ENCODE measurements at places on chromosomes 13 and 19.

DNA sequence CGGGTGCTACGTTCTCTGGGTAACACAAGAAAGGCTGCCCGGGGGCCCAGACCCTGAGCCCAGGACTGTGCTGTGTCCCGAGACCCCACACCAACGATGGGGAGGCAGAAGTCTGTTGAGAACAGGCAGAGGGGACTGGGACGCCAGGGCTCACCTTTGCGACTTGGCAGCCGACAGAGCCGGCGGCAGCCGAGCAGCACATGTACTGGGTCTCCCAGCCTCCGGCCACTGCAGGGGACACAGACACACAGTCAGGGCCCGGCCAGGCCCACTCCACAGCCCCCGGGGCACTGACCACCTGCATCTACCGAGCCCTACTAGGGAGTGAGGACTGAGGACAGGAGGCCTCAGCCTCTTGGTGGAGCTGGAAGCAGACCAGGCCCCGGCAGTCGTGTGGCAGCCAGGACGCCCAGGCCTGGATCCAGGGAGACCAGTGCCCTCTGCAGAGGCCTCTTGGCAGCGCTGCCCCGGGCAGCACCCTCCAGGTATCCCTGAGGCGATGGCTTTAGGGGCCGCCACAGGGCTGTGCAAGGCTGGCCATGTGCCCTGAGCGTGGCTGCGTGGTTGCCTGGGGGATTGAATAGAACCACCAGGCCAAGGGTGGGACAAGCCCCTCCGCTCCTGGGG is 5.6 kb upstream of the ATP8B3 start:
- no peak for DNase-seq

DNA sequence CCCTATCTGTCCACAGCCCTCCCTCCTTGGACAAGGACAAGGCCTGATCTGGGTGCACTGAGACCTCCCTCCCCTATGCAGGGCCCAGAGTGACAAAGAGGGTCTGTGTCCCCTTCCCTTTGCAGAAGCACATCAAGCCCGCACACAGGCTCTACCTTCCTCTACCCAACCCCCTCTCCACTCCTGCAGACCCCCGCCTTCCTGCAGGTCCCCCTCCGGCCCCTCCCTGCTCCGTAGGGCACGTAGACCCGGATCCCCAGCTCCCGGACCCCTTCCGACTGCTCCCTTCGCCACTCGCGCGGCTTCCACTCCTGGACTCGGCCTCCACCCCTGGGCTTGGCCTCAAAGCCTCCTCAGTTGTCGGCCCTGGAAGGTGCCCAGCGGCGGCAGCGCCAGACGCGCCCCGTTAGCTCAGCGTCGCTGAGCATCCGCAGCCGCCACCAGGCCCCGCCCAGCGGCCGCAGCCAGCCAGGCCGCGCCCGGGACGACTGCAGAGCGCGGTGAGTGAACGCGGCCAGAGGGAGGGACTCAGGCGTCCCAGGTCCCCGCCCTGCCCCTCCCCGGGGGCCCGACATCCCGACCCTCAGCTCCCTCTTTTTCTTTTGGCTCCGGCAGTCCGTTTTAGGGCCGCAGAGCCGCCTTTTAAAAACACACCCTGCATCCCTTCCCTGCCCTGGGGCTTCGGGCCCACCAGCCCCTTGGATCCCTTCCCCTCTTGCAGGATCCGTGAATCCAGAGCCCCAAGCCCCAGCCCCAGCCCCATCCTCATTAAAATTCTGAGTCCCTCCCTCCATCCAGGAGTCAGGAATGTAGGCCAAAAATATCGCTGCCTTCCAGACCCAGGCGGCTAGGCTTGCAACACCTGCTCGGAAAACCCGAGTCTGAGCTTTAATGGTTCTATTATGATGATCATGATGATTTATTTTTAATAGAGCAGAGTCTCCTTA is 1.5 kb upstream of the MYADM start:
- peak; percentile 85 for DNase-seq

DNA sequence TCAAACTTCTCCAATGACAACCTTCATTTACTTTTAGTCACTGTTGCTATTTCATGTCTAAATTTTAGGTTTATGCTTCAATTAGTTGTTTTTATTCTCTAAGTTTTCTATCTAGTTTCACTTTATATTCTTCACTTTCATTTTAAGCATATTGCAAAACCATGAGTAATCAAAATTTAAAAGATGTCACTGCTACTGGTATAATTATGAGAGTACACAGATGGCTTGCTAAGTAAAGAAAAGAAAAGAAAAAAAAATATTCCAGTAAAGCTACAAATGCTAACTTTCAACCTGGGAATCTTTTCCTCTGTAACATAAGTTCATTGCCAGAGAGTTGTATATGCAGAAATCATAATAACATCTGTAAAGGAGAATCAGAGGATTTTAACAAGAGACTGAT is 1624.7 kb downstream of the PCDH9 start:
- no peak for DNase-seq

GRCh38 chr13:19596086-19596485 is 34.8 kb upstream of the TPTE2 start:
- no peak for DNase-seq

DNA sequence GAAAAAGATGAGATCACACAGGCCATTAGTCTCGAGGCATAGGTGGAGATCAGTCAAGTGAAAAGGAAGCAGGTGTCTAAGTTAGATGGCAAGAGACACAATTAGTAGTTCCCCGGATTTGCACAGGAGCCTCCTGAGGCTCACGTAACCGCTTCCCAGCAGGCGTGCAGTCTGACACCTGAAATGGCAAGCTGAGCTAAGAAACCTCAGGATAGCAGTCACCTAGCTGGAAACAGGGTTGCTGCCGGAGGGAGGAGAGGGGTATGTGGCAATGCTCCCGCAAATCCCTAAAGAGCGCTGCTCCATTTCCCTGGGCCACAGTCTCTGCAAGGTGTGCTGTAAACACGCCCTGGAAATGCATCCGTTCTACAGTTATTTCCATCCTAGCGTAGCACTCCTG is 1151.0 kb downstream of the DIAPH3 start:
- no peak for DNase-seq
